Naive B cell (primary cell): ENCODE measurements at places on chromosomes 11 and 22. TPM values are rescaled to one million over a fixed set of nuclear protein-coding genes. Genes with fewer than 3 reads are reported as not detected.

Gene DEFB131B
- not detected for polyA plus RNA-seq

Gene INPP5J
- polyA plus RNA-seq = not detected

Gene SLC22A25
- polyA plus RNA-seq = not detected

Gene CNGA4
- polyA plus RNA-seq = not detected

Gene CLCF1
- polyA plus RNA-seq = 8.9 TPM

Gene RIMBP3B
- 0.18 TPM for polyA plus RNA-seq

Gene TMA7B
- 3.3 TPM for polyA plus RNA-seq

Gene DDI1
- not detected for polyA plus RNA-seq

DNA sequence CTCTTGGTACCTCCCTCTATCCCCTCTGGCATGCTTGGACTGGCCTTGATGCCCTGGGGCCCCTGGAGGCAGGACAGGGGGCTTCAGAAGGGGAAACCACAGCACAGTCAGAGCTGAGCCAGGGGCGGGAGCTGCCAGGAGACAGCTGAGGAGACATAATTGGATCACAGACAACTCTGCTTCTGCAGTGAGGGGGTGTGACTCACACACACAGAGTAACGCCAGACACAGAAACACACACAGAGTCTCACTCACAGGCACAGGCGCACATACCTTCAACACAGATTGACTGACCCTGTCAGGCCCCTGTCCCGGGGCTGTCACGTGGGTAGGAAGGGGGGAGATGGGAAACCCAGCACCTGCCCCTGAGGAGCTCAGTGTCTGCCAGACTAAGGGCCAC, 20.6 kb downstream of the STARD10 start:
- peaks cover 51% of the 10 kb centered on the region for H3K4me1 ChIP-seq
- H3K36me3 ChIP-seq = peaks cover 10% of the 10 kb centered on the region
- no peak for DNase-seq

DNA sequence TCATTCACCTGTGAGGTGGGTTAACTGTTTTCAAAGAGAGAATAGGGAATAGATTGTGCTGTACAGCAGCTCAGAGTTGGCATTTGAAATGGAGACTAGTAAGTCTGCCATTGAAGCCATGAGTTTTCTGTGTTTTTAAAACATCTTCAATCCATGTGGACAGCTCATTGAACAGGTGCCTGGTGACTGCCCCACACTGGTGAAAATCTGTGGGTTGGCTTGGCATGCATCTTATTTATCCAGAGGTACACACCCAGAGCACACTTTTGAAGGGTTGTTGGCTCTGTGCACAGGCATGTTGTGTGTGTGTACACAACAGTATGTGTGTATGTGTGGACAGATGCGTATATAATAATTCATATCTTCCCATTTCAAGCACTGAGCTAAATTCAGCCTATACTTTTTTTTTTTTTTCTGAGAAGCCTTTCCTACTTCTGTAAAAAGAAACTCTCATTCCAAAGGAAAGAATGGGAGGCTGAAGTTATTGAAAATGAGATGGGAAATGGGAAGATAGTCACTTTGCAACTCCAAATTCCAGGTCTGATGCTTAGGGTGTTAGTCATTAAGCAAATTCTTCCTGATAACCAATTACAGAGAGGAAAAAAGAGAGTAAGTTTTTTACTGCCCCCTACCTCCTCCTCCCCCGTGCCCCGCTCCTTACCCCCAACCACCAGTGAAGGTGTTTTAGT, 7.0 kb upstream of the LYVE1 start:
- H3K4me3 ChIP-seq = no peak overlapping the region
- DNase-seq = no peak
- no peaks in the 10 kb centered on the region for H3K27me3 ChIP-seq
- H3K36me3 ChIP-seq = no peaks in the 10 kb centered on the region

GRCh38 chr11:133746663-133747306, 98.5 kb downstream of the SPATA19 start:
- no peak overlapping the region for H3K4me3 ChIP-seq
- H3K27me3 ChIP-seq = no peaks in the 10 kb centered on the region
- no peaks in the 10 kb centered on the region for H3K4me1 ChIP-seq
- DNase-seq = no peak

DNA sequence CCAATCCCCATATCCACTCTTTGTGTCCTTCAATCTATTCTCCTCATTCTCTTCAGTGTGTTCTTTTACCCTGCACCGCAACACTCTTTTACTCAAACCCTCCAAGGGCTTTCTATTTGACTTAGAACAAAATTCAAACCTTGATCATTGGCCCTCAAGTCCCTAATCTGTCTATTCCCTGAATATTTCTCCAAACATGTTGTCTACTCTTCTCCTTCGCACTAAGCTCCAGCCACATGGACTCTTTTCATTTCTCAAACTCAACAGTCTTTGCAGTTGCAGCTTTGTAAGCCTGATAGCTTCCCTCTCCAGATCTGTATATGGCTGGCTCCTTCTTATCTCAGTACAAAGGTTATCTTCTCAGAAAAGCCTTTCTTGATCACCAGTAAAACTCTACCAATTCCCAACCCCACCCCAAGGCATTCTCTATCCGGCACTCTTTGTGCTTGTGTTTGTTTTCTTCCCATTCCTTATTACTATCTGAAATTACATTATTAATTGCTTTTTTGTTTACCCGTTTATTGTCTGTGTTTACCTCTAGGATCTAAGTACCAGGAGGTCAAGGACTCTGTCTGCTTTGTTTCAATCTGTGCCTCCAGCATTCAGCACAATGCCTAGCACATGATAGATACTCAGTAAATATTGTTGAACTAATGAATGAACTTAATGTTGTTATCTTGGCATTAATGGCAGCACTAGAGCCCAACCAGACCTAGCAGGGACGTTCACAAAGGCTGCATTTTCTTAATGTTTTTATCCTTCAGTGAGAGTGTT, 147.4 kb downstream of the BBOX1 start:
- H3K27me3 ChIP-seq = peaks cover 32% of the 10 kb centered on the region
- no peak overlapping the region for H3K27ac ChIP-seq
- H3K4me1 ChIP-seq = no peaks in the 10 kb centered on the region
- no peak overlapping the region for H3K4me3 ChIP-seq
- no peaks in the 10 kb centered on the region for H3K36me3 ChIP-seq

DNA sequence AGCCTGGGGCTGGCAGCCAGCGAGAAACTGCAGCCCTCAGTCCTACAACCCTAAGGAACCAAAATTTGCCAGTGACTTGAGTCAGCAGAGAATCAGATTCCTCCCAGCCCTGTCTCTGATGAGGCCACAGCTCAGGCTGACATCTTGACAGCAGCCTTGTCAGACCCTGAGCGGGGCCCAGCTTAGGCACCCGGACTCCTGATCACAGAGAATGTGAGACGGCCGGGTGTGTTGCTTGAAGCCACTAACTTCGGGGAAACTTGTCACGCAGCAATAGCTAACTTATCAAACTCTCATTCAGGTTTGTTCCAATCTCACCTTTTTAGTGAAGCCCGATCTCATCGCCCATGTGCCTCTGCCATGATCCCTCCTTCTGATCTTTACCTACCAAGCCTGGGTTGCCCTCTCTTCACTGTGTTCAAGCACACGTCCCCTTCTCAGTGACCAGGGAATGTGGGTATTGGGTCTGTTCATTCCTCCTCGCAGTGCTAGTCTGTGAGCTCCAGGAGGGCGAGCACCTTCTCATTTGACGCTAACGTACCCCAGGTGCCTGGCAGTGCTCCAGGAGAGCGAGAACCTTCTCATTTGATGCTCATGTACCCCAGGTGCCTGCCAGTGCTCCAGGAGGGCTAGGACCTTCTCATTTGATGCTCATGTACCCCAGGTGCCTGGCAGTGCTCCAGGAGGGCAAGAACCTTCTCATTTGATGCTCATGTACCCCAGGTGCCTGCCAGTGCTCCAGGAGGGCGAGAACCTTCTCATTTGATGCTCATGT, 280.7 kb downstream of the BRD1 start:
- H3K4me3 ChIP-seq = no peak overlapping the region
- no peak for DNase-seq
- H3K36me3 ChIP-seq = peaks cover 13% of the 10 kb centered on the region
- H3K27me3 ChIP-seq = no peaks in the 10 kb centered on the region

DNA sequence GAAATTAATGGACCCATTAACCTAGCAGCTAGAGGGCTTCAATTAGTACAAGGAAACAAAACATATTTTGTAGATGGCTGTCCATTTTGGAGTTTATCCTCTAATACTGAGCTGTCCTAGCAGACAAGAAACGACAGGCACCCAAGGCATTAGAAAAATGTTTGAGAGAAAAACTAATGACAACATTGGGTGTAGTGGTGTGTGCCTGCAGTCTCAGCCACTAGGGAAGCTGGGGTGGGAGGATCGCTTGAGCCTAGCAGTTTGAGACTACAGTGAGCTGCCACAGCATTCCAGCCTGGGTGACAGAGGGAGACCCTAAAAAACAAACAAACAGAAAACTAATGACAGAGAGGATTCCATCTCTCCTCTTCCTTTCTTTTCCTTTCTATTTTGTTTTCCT, 1.5 kb downstream of the A4GALT start:
- H3K27me3 ChIP-seq = peaks cover 33% of the 10 kb centered on the region
- H3K36me3 ChIP-seq = no peaks in the 10 kb centered on the region
- H3K4me3 ChIP-seq = peak overlapping the region; percentile 94

DNA sequence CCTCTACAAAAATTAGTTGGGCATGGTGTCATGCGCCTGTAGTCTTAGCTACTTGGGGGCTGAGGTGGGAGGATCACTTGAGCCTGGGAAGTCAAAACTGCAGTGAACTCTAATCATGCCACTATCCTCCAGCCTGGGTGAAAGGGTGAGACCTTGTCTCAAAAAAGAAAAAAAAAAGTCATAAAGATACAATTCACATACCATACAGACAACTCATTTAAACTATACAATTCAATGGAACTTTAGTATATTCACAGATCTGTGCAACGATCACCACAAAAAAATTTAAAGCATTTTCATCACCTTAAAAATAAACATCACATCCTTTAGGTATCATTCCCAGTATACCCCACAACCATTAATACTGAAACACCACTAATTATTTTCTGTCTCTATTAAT, 201.2 kb downstream of the PGR start:
- no peak overlapping the region for H3K4me3 ChIP-seq
- no peaks in the 10 kb centered on the region for H3K36me3 ChIP-seq
- H3K27ac ChIP-seq = no peak overlapping the region
- no peak for DNase-seq
- H3K27me3 ChIP-seq = no peaks in the 10 kb centered on the region

GRCh38 chr22:17807578-17808410, 33.5 kb upstream of the BID start:
- H3K27ac ChIP-seq = no peak overlapping the region
- H3K36me3 ChIP-seq = peaks cover 14% of the 10 kb centered on the region
- H3K27me3 ChIP-seq = no peaks in the 10 kb centered on the region
- no peak overlapping the region for H3K4me3 ChIP-seq
- H3K4me1 ChIP-seq = no peaks in the 10 kb centered on the region
- DNase-seq = no peak

GRCh38 chr11:117950301-117950700, 21.1 kb upstream of the TMPRSS13 start:
- peak; percentile 43 for DNase-seq
- H3K27ac ChIP-seq = peak overlapping the region; percentile 92
- no peaks in the 10 kb centered on the region for H3K27me3 ChIP-seq
- H3K4me3 ChIP-seq = peak overlapping the region; percentile 82

DNA sequence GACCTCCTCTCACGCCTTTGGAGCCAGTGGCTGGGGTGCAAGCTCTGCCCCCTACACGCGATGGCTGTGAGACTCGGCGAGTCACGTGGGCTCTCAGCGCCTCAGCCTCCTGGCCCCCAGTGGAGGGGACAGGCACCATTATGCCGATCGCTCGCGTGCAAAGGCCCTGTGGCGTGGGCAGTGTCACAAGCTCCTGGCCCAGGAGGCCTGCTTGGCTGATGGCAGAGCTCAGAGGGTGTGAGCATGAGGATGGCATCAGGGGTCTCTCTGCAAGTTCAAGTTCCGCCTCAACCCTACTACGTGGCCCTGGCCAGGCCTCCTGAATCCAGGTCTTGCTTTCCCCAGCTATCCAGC, 90.8 kb upstream of the KCNQ1OT1 start:
- H3K27me3 ChIP-seq = peaks cover 8% of the 10 kb centered on the region
- no peak overlapping the region for H3K4me3 ChIP-seq
- peaks cover 31% of the 10 kb centered on the region for H3K36me3 ChIP-seq
- no peak overlapping the region for H3K27ac ChIP-seq
- DNase-seq = no peak

- H3K27ac ChIP-seq = no peak overlapping the region
- H3K36me3 ChIP-seq = no peaks in the 10 kb centered on the region
- DNase-seq = no peak
- peaks cover 50% of the 10 kb centered on the region for H3K27me3 ChIP-seq
These were observed 111.2 kb upstream of the FGF3 start for GRCh38 chr11:69930081-69931059.

DNA sequence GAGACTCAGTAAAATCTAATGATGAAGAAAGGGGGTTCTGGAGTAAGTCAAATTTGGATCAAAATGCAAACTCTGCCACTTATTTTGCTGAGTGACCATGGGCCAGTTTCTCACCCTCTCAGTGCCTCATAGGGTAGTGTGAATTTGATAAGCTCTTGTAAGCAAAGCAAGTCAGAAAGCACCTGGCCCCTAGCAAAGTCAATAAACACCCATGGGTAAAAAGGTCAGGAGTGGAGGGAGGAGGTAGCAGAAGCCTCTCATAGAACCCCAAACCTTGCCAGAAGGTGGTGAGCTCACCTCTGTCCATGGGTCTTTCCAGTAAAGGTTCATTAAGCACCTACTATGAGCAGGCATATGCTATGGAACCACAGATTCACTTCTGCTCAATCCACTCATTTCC, 18.5 kb upstream of the CACNG2 start:
- H3K36me3 ChIP-seq = no peaks in the 10 kb centered on the region
- no peak overlapping the region for H3K4me3 ChIP-seq
- no peak overlapping the region for H3K27ac ChIP-seq

DNA sequence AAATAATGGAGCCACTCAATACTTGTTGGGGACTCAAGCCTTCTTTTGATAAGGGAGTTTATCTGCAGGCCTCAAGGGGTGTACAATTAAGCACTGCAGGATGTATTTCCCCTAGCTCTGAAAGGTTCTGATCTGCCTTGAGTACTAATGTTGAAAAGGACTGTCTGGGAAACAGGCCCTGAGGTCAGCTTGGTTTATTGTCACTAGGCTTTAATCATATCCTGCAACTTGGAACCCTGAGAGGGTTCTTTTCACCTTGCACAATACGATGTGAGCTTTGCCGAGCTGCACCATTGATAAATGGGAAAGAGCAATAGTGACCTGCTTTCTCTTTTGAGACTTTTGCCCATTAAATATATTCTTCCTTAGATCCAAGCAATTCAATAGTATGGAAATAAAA, 31.6 kb upstream of the HORMAD2 start:
- no peak overlapping the region for H3K27ac ChIP-seq
- no peaks in the 10 kb centered on the region for H3K27me3 ChIP-seq
- no peaks in the 10 kb centered on the region for H3K36me3 ChIP-seq
- H3K4me3 ChIP-seq = no peak overlapping the region
- DNase-seq = no peak

DNA sequence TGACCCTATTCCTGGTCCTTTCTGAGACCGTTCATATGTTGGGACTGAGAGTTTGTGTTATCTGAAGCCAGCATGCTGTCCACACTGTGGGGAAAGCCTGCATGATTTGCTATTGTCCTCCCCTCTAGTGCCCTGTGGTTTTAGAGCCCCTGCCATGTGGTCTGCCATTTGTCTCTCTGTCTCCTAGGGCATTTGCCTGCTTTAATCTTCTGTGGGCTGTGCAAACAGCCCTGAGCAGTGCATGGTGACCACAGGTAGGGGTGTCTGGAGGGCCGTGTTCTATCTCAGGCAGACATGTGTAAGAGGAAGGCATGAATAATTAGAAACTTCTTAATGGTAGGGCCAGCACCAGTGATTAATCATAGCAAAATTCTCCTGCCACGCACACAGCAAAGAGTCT, 23.0 kb downstream of the AMPD3 start:
- H3K27ac ChIP-seq = peak overlapping the region; percentile 56
- H3K4me1 ChIP-seq = peaks cover 45% of the 10 kb centered on the region
- H3K4me3 ChIP-seq = no peak overlapping the region

GRCh38 chr11:108597736-108598355, 4.3 kb upstream of the EXPH5 start:
- no peak for DNase-seq
- H3K36me3 ChIP-seq = peaks cover 8% of the 10 kb centered on the region
- peaks cover 13% of the 10 kb centered on the region for H3K4me1 ChIP-seq
- peaks cover 48% of the 10 kb centered on the region for H3K27me3 ChIP-seq
- no peak overlapping the region for H3K27ac ChIP-seq
